ENCODE measurements at places on chromosomes 1 and 21. TPM values are rescaled to one million over a fixed set of nuclear protein-coding genes. Genes with fewer than 3 reads are reported as not detected.

IFI44L gene
- 34.3 TPM for total RNA-seq

DNA sequence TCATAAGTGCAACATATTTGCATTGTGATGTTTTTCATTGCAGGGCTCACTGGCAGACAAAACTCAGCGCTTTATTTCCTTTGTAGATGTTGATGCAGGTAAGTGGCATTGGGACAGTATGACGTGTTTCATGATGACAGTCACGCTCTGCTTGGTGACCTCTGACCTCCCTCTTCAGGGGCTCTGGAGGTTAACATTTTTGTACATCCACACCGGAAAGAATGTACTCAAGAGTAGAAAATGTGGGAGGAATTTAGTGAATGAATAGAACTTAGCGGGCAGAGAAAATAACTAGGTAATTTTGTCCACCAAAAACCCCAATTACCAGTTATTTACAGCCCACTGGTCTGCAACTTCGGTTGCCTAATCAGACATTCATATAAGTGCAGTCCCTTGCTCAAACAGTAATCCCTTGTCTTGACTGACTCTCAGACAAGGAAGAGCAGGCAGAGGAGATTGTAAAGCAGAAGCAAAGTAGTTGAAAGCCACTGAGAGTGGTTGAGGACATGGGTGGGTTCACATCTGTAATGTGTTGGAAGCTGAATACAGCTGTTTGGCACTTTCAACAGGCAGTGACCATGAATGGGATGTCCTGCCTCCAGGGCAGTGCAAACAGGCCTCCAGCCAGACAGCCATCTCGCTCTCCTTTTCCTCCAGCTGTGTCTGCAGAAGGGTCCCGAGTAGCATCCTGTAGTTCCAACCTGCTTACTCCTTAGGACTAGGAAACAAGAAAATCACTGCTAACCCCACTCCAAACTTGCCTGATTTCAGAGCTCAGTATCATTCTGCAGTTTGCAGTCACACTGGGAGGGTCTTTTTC is 188.9 kb downstream of the NRIP1 start:
- no peak for DNase-seq

DNA sequence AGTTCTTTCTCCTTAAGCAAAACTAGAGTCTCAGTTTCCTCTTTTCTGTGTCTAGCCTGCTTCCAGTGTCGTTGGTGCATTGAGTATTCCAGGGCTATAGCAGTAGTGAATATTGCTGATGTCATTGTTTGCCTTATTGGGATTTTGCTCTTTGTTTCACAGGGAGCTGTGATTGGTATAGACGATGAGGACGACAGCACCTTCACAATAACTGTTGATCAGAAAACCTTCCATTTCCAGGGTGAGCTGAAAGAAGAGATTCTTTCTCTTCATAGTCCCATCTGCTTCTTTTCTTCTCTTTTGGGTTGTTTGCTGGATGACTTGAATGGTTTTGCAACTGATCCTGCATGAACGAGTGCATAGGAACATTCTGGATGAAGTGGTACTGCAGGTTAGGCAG is 52.4 kb downstream of the OSBPL9 start:
- no peak for DNase-seq

DNA sequence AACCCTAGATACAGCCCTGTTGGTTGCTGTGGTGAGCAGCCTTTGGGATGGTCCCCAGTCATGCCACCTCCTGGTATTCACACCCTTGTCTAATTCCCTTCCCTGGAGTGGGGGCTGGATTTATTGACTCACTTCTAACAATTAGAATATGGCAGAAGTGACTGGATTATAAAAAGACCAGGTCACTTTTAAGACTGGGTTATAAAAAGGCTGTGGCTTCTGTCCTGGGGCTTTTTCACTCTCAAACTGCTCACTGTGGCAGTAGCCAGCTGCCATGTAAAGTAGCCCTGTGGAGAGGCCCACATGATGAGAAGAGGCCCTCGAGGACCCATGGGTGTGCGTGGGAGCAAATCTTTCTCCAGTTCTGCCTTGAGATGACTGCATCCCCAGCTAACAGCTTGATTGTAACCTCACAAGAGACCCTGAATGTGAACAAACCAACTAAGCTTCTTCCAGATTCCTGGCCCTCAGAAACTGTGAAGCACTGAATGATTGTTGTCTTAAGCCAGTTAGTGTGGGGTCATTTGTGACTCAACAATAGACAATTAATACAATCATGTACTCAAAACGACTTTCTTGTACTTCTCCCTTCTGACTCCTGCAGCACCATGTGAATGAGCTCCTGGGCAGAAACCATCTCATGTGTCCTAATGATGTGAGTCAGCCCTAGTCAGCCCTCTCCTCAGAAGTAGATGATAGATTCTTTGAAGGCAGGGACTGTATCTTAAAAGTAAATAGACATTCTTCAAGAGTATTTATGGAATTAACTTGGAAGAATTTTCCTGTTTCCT is 234.9 kb downstream of the TNR start:
- no peak for DNase-seq

- peak; percentile 77 for DNase-seq
These were observed 5.0 kb downstream of the HAPLN2 start for GRCh38 chr1:156623946-156624813.

TPTE gene
- not detected for total RNA-seq

DNA sequence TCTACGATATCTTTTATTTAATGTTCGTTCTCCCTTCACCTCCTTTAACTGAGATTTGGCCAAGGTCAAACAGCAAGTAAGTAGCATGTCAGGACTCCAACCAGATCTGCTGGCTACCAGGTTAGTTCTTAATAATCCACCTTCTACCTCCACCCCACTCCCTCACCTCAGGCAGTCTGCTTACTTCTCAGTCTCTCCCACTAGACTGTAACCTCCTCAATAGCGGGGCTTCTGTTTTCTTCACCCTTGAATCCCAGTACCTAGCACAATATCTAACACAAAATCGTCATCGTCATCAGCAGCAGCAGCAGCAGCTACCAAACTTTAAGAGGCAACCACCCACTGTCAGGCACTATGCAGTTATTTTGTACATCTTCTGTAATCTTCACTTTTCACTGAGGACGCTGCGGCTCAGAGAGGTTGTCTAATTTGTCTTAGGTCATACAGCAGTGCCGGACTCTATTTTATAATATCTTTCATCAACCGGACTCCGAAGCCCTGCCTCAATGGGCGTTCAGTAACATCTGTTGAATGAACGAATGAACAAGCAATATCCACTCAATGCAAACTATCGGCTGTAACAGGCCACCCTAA is 859 bp upstream of the MAGI3 start:
- DNase-seq: no peak

WNT3A gene
- total RNA-seq: 0.06 TPM

DNA sequence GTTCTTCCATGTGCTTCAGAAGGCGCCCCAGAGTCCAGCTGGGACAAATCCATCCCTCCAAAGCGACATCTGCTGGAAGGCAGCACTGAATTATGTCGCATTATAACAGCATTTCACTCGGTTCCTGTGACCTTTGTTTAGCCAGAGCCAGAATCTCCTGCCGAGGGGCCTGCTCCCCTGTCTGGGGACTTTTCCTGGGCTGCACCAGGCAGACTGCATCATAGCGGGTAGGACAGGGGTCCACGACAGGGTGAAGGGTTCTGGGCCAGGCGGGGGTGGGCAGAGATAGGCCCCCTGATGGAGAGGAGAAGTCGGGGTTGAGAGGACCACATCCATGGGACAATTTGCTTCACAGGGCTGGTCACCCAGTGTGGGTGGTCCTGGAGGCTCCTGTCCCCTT is 276.9 kb downstream of the MATN1 start:
- peak; percentile 5 for DNase-seq

GRCh38 chr1:153629343-153629665 is 1.1 kb downstream of the S100A1 start:
- no peak for DNase-seq

DNA sequence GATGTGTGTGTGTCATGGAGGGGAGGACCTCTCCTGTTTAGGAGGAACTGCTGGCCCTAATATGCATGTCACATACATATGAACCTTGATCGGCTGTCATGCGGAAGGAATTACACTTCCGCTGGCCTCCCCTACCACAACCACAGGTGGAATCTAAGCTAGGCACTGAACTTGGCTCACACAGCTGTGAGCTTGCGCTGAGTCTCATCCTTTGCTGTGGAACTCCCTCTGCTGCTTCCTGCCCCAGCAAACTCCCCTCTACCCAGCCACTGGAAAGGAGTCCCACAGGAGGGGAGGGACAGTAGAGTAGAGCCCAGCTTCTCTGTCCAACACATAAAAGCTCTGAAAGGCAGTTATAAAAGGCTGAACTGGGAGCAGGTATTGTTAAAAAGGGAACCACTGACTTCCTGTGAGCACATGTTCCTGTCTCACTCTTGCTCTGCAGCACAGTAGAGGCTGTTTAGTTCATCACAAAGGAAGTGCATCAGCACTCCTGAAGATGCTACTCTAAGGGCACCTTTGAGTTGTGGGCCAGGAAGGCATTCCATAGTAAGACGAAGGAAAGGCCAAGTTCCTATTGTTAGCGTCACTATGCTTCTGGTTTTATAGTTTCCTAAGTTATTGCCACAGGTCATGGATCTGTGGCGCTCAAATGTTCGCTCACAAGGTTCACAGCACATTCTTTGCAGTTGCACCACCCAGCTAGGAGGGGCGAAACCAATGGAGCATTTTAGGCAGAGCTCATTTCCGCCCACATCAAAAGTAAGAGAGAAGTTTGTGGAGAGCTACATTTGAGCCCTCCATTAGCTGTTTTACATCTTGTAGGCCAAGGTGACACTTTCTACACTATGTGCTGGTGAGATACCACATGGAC is 17.7 kb upstream of the PTPRC start:
- DNase-seq: no peak

DNA sequence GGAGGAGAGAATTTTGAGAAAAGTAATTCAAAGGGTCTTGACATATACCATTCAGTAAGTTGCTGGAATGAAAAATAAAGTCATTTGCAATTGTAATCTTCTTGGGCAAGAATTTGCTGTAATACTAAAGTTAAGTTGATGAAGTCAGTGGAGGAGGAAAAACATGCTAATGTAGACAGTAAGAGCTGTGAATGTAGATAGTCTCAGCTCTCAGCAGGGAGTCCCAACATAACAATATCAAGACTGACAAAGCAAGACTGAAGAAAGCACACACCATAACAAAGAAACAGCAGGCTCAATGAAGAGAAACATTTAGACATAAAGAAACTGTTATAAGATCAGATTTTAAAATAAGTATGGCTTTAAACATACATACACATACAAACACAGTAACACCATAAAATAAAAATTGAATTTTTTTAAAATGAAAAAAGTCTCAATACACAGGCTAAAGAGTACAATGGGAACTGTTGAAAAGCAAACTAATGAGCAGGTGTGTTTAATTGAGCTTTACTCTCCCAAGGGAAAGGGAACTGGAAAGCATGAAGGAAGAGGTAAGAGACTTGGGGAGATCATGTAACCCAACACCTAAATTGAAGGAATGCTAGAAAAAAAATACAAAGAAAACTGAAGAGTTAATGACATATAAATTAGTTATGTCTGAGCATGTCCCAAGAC is 336.3 kb upstream of the NCAM2 start:
- DNase-seq: no peak

DNA sequence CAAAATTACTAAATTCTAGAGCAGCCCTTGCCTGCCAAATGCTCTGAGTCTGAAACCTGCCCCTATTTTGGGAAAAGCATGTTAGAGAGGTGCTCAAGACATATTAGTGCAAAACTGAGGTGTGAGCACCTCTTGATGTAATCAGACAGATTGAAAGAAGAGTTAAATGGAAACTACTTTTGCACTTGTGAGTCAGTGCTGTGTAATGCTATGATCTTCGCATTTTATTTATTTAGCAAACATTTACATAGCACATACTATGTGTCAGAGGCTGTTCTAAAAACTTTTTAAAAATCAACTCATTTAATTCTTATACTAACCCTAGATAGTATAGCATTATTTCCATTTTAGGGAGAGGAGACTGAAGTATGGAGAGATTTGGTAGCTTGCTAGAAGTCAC is 138.1 kb downstream of the ELAVL4 start:
- DNase-seq: no peak

ADAMTS1 gene
- 20.5 TPM for total RNA-seq

DNA sequence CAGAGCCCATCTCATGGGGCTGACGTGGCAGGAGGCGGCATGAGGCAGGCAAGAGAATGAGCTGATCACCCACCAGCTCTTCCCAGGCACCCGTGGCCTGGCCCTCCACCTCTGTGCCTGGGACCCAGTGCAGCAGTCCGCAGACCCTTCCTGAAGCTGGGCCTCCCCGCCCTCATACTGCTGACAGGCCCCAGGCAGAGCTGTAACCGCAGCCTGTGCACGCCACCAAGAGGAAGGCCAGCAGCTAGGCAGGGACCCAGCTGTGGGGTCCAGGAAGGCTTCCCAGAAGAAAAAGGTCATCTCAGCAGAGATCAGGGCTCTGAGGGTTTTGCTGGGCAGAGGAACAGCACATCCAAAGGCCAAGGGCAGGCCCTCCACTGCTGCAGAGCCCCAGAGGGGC is 9.8 kb upstream of the MTFR1L start:
- DNase-seq: no peak

- no peak for DNase-seq
These were observed 1136.4 kb downstream of the MRPL39 start for GRCh38 chr21:24470852-24471251.

SIM2 gene
- 0.06 TPM for total RNA-seq

GRCh38 chr1:214840356-214840755 is 237.4 kb downstream of the CENPF start:
- no peak for DNase-seq

DNA sequence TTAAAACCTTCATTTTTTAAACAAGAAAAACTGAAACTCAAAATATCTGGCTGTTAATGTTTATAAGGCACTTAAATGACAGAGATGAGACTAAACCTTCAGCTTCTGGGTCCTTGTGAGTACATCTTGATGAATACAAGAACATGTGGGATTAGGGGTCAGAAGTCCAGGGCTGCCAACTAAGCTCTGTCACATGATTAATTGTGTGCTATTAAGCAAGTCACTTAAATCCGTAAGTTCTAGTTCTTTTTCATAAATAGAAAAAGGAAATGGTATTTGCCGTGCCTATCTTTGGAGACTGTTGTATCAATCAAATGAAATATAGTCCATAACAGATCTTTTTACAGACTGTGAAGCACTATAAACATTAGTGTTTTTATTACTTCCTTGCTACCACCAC is 43.2 kb upstream of the KCTD3 start:
- no peak for DNase-seq

CLDN19 gene
- 20.6 TPM for total RNA-seq

DNA sequence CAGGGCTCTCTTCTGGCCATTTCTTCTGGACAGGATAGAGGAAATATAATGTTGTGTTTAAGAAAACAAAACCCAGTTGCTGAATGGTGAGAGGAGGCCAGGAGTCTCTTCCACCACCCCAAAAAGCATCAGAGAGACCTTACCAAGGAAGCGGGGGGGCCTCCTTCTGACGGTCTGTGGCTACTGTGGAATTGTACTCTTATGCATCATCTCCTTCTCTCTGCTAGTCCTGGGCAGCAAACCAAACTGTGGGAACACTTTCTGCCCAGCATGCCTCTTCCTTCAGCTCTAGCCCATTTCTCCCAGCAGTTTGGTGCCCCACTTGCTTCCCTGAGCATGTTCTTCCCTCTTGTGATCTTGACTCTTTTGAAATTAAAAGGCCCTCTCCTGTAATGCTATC is 157.7 kb downstream of the HHIPL2 start:
- no peak for DNase-seq

- no peak for DNase-seq
These were observed 29.4 kb downstream of the VAV3 start for GRCh38 chr1:107935396-107936064.
